Activated CD8-positive, alpha-beta T cell treated with anti-CD3 and anti-CD28 coated beads, Interleukin-2, amount 10 ng/mL, durations not matched to agents 7 days and 5 days (primary cell): ENCODE measurements at places on chromosomes 2 and 18.

GRCh38 chr2:162435157-162435556 lies 91.2 kb downstream of the GCA start:
- no peak overlapping the region for H3K4me3 ChIP-seq
- DNase-seq, result no peak
- no peaks in the 10 kb centered on the region for H3K4me1 ChIP-seq
- peaks cover 3% of the 10 kb centered on the region for H3K27me3 ChIP-seq
- no peaks in the 10 kb centered on the region for H3K36me3 ChIP-seq

DNA sequence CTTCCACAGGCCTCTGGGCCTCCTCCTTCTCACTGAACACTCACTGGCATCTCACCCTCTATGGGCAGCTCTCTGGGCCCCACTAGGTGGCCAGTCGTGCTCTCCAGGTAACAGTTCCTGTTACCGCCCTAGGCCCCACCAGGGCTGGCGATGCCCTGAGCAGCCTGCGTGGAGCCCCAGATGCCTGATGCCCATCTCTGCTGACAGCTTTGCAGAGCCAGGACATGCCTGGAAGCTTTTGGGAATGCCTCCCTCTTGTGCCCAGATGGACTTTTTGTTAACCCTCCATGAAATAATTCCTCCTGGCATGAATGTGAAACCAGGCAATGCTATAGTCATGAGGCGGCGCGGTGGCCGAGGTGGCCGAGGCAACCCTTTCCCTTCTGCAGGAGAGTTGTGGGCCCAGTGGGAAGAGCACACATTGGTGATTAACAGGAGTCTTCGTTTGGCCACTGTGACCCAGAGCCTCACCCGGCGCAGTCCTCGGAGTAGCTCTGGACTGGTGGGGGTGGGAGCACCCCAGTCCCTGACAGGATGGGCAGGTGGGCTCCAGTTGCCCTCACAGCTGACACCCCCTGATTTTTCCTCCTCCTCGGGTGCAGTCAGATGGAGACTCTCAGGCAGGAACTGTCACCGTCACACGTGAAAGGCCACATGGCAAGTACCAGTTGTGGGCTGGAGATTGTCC lies 80.0 kb downstream of the SH3BP4 start:
- H3K36me3 ChIP-seq, result no peaks in the 10 kb centered on the region
- H3K4me1 ChIP-seq, result no peaks in the 10 kb centered on the region
- no peak overlapping the region for H3K27ac ChIP-seq
- no peaks in the 10 kb centered on the region for H3K27me3 ChIP-seq
- no peak overlapping the region for H3K4me3 ChIP-seq

- no peak for DNase-seq
- no peak overlapping the region for H3K27ac ChIP-seq
- H3K36me3 ChIP-seq, result no peaks in the 10 kb centered on the region
- H3K4me1 ChIP-seq, result no peaks in the 10 kb centered on the region
Observed at GRCh38 chr2:171568089-171568488, 45.8 kb downstream of the CYBRD1 start.

- peaks cover 2% of the 10 kb centered on the region for H3K36me3 ChIP-seq
- H3K4me1 ChIP-seq, result peaks cover 14% of the 10 kb centered on the region
- no peak for DNase-seq
- H3K4me3 ChIP-seq, result no peak overlapping the region
- H3K27ac ChIP-seq, result no peak overlapping the region
Observed at GRCh38 chr2:141133883-141134282, 996.9 kb downstream of the LRP1B start.

DNA sequence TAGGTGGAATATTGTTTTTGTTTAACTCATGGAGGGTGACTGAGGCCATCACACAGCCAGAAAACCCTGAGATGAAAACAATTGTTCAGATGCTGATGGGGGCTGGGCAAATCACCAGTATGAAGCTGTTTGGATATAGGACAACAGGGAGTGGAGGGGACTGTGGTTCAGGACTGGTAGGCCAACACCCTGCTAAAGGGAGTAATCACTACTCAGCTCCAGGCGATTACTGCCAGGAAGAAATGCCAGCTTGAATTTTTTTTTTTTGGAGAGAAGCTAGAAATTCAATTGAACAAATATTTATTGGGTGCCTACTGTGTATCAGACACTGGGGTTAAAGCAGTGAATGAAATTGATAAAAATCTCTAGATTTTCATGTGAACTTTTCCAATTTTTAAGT lies 37.4 kb downstream of the TNP1 start:
- peaks cover 3% of the 10 kb centered on the region for H3K4me1 ChIP-seq
- no peaks in the 10 kb centered on the region for H3K36me3 ChIP-seq
- H3K4me3 ChIP-seq, result no peak overlapping the region
- no peak overlapping the region for H3K27ac ChIP-seq
- peaks cover 25% of the 10 kb centered on the region for H3K27me3 ChIP-seq

GRCh38 chr2:145094370-145094769 lies 574.5 kb upstream of the ZEB2 start:
- no peaks in the 10 kb centered on the region for H3K27me3 ChIP-seq
- H3K27ac ChIP-seq, result no peak overlapping the region
- H3K36me3 ChIP-seq, result no peaks in the 10 kb centered on the region
- DNase-seq, result no peak
- no peaks in the 10 kb centered on the region for H3K4me1 ChIP-seq

DNA sequence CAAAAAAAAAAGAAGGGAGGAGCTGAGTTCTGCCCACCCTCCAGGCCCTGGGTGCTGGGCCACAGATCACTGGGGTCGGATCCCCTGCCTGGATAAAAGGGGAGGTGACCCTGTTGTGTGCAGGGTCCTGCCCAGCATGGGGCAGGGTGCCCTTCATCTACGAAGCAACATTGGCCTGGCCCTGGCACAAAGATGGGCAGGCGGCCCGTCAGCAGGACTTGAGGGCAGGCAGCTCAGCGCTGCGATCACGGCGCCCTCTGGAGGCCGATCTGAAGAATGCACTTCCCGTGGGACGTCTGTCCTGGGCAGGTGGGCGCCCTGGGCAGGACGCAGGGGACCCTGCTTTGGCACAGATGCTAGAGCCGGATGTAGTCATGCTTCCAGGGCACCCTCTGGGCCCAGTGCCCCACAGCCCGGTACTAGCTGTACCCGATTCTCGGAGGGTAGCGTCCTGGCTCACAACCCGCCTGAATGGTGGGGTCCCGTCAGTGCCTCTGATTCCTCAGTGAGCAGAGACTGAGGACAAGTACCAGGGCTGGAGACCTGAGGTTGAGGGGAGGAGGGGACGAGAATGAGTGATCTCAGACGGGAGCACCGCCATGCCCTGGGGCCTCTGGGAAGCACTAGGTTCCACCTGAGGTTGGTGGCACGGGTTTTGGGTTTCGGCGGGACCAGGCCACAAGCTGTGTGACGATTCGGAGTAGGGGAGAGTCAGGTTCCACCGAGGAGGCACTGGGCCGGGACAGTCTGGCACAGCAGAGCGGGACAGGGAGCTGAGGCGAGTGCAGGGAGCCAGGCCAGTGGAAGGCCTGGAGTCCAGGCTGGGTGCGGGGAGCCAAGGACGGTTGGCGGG lies 18.0 kb downstream of the ARID5A start:
- H3K4me1 ChIP-seq, result peaks cover 25% of the 10 kb centered on the region
- H3K36me3 ChIP-seq, result peaks cover 15% of the 10 kb centered on the region
- H3K27me3 ChIP-seq, result no peaks in the 10 kb centered on the region
- DNase-seq, result peak; percentile 73

GRCh38 chr18:63189817-63190216 lies 129.8 kb downstream of the BCL2 start:
- H3K4me3 ChIP-seq, result no peak overlapping the region
- no peak for DNase-seq
- H3K36me3 ChIP-seq, result peaks cover 51% of the 10 kb centered on the region

- no peak overlapping the region for H3K4me3 ChIP-seq
- H3K4me1 ChIP-seq, result peaks cover 31% of the 10 kb centered on the region
- no peak overlapping the region for H3K27ac ChIP-seq
- H3K36me3 ChIP-seq, result no peaks in the 10 kb centered on the region
- peaks cover 4% of the 10 kb centered on the region for H3K27me3 ChIP-seq
Observed at GRCh38 chr2:9775351-9775750, 67.9 kb upstream of the TAF1B start.

DNA sequence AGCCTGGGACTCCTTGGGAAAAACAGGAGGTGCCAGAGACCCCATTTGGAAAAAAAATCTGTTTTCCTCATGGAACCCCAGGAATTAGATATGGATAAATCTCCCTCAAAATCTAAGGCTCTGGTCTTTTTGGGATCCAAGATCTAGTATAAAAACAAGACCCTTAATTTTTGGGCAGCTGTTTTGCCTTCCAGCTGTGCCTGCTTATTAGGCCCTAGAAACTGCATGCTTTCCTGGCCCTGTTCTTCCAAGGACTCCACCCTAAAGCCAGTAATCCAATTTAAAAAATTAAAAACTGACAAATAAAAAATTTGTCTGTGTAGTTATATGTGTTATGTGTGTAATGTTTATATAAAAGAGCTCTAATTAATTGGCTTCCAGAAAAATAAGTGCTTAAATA lies 274.6 kb downstream of the STK39 start:
- H3K4me1 ChIP-seq, result peaks cover 6% of the 10 kb centered on the region
- no peaks in the 10 kb centered on the region for H3K27me3 ChIP-seq
- no peak for DNase-seq
